Left hindlimb (tissue), 1 donor: ENCODE measurements at places on chromosomes 6 and 20.

DNA sequence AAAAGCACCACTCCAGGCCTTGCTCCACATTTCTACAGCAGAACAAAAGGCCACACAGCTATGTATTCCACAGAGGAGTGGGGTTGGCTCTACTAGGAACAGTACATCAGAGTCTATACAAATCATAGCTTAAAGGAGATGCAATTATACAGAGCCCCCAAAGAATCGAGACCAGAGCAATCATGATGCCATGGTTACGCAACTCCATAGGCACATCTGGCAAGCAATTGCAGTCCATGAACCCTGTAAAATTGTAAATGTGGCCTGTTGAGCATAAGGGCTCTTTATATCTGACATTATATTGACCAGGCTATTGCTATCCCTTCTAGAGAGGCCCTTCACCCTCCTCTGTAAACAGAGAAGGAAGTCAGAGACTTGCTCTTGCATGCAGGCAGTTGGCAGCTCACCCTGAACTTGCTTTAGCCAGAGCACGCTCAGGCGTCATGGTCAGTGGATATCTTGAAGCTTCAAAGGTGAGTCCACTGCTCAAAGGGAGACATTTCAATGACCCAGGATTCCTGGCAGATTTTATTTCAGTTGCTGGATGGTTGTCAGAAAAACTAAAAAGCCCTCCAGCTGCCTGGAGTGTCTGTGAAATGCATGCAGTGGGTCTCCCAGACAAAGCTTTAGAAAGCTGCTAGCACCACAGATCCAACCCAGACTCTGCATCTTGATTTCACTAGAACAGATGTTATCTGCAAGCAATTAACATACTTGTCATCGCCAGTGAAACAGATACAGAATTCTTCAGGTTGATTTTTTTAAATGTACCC, 357.2 kb downstream of the CENPW start:
- no peak for DNase-seq

GRCh38 chr6:119586250-119586882, 236.8 kb upstream of the MAN1A1 start:
- DNase-seq = no peak

GRCh38 chr20:44302026-44302669, 8.9 kb downstream of the FITM2 start:
- DNase-seq = no peak

DNA sequence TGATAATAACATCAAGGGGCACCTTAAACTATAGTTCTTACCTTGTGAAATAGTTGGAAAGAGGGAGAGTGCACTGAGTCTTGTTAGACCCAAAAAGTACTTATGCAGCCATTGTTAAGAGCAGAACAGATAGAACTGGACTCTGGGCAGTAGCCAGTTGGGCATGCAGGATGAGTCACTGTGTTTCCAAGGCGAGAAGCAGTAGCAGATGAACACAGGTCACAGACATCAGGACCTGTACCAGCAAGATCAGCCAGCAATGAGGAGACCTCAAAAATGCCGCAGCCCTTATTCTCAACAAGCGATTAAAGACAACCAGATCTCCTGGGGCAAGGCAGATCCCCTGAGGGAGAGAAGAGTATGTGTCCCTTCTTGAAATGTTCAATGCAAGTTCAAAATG, 79.0 kb downstream of the SAMD3 start:
- DNase-seq = no peak

DNA sequence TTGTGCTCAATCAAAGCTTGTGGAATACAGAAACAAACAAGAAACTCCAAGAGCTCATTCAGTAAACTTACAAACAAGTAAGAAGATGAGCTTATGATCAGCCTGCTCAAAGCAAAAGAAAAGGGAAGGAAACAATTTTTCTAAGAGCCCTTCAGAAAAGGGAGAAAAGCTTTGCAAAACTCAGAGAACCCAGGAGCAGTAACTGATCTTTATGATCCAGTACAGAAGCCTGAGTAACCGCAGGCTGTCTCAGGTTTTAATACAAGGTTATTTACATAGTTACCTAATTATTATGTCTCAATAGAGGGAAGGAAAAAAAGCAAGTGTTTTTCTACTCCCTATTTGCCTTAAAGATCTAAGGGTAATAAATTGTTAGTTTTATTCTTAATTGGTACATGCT, 226.5 kb downstream of the MAFB start:
- DNase-seq = no peak

GRCh38 chr6:53352360-53352759, 3.6 kb upstream of the ELOVL5 start:
- no peak for DNase-seq

GRCh38 chr20:36604952-36605398, 604 bp upstream of the RAB5IF start:
- no peak for DNase-seq

- no peak for DNase-seq
Measured at GRCh38 chr6:108359901-108360882, 65.3 kb downstream of the AFG1L start.

GRCh38 chr6:14381829-14382677, 264.5 kb downstream of the CD83 start:
- no peak for DNase-seq

DNA sequence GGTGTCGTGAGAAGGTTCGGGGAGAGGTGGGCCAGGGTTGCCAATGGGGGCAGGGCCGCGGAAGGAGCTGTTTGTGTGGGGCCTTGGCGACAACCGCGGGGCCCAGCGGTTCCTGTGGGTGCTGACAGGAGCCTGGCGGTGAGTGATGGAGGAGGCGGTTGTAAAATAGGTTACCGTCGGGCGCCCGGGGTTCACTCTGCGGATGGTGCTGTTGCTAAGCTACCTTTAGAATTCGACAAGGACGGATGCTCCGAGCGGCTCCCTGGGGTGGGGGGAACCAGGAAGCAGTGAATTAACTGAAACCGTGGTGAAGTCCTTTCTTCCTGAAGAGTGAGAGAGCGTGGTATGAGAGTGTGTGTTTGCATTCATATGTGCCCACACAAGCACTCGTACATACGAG, 61.7 kb downstream of the CDH22 start:
- no peak for DNase-seq

- DNase-seq = no peak
Measured at GRCh38 chr6:130111031-130111430, 92.7 kb downstream of the L3MBTL3 start.

GRCh38 chr20:12243327-12243726, 325.6 kb downstream of the BTBD3 start:
- DNase-seq = no peak

DNA sequence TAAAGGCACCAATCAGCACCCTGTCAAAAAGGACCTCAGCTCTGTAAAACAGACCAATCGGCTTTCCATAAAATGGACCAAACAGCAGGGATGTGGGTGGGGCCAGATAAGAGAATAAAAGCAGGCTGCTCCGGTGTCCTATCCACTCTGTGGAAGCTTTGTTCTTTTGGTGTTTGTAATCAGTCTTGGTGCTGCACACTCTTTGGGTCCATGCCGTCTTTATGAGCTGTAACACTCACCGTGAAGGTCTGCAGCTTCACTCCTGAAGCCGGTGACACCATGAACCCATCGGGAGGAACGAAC, 7.3 kb upstream of the PXDC1 start:
- DNase-seq = no peak
